Amniotic stem cell (primary cell): ENCODE measurements at places on chromosomes 6 and 20.
A peak's percentile ranks its signal among the peaks of the same experiment; 100 is the strongest.

- no peak for DNase-seq
Measured at GRCh38 chr6:50905297-50905696, 86.6 kb downstream of the TFAP2B start.

DNA sequence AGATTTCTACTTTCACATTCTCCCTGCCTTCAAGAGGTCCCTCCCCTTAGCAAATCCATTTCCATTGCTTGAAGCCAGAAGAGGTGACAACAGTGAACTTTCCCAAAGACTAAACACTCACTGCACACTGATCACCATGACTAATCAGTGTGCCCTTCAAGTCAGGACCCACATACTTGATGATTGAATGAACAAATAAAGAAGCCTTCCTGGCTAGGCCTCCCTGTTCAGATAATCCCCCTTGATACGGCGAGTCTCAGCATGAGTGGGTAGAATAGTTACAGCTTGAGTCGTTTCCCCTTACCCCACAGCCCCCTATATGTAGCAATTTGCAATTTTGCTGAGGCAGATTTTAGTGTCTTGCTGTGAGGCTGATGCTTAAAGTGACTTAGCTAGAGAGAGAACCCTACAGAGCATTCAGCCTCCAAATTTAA is 102.2 kb downstream of the UNC5CL start:
- peak; percentile 63 for DNase-seq

DNA sequence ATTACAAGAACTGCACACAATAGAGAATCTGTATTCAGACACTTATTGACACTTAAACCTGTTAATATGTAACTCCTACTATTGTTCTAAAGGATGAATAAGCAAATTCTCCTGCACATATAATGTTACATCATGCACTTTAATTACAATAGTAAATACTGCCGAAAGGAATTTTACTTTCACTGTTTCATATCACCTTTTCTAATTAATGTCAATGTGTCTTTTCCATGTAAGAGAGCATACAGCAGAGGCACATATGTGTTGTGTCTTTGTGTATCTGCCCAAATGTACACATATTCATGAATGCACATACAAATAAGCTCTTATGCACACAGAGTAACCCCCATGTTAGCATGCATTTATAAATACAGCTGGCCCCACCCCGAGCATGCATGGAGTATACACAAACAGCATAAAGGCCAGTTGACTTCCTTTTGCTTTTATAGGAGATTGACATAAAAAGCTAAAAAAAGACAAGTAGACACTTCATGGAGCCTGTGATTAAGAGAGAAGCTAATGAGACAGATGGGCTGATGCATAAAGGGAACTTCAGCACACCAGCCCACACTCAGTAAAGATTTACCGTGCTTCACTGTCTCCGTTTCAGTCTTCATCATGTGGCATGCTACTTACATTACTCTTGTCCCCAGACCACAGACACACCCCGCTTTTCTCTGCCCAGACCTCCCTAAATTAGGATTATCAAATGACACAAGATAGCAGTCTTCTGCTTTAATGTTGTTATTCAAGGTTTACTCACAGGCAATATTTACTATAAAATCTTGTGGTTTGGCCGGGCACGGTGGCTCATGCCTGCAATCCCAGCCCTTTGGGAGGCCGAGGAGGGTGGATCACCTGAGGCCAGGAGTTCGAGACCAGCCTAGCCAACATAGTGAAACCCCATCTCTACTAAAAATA is 184.6 kb downstream of the ATXN1 start:
- DNase-seq: no peak

DNA sequence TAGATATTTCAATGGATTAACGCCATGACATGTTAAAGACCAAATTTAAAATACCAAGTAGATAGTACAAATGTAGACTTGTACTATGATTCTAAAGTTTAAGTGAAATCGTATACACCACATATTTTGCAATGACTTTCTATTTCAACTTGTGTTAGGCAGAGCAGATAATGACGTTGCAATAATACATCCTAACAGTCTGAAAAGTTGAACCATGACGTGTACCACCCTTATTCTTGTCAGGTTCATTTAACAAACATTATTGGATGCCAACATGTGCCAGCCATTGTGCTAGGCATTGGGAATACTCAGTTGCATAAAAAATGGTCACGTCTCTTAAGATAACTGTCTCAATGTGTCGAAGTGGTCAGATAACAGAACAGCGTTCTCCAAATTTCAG is 50.0 kb downstream of the BCAS1 start:
- DNase-seq: no peak

GRCh38 chr20:17586250-17586649 is 16.4 kb downstream of the DSTN start:
- DNase-seq: no peak

- DNase-seq: no peak
Measured at GRCh38 chr6:157070403-157071107, 252.8 kb downstream of the TMEM242 start.

GRCh38 chr6:134602123-134602522 is 284.2 kb upstream of the SGK1 start:
- no peak for DNase-seq
